ENCODE measurements at places on chromosomes 7 and 10.

DNA sequence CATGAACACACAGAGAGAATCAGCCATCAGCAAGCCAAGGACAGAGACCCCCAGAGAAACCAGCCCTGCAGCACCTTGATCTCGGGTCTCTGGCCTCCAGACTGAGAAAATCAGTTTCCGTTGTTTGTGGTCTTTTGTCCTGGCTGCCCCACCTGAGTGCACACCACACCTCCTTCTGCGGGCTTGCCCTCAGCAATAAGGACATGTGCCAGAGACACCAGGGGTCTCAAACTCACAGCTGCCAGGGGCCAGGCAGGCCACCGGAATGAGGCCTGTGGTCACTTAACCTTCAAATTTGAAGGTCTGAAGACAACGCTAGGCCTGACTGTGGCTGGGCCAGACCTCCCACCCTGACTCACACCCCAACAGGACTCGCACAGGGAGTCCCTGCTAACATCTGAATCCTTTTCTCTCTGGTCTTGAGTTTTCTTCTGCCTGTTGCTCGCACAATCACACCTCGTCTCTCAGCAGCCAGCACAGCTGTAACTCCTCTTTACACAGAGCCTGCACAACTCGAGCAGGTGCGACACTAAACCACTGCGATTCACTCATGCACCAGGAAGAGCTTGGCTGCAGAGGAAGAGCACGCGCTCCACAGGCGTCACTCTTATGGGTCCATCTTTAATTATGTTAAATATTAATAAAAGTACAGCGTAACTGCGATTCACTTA, 86.2 kb downstream of the CHST15 start:
- no peak for DNase-seq

DNA sequence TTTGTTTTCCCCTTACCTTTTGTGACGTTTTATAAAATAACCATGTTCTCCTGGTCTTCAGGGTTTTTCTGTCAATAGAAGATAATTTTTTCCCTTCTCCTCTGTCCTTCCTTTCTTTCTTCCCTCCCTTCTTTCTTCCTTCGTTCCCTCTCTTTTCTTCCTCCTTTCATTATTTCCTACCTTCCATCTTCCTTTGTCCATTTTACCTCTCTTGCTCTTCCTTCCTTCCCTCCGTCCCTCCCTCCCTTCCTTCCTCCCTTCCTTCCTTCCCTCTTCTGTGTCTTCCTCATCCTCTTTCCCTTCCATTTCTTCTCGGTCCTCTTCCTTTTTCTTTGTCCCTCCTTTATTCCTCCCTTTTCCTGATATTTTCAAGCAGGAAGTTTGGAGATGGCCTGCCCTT, 128.2 kb downstream of the TEX36 start:
- DNase-seq = no peak

DNA sequence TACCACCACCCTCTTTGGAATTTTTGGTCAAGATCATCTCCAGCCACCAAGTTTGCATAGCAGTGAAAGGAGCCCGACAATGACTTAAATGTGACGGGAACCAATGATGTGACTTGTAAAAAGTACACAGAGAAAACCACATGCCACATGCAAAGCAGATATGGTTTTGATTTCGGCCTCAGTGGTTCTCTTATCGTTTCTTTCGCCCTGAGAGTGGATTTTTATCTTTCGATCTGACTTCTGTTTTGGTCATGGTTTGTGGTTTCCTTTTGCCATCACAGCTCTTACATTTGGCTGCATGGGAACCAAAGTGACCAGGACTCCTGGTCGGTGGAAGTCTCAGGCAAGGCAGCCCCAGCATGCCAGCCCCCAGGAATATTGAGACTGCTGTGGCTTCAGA, 31.5 kb downstream of the TCF7L2 start:
- DNase-seq = no peak

DNA sequence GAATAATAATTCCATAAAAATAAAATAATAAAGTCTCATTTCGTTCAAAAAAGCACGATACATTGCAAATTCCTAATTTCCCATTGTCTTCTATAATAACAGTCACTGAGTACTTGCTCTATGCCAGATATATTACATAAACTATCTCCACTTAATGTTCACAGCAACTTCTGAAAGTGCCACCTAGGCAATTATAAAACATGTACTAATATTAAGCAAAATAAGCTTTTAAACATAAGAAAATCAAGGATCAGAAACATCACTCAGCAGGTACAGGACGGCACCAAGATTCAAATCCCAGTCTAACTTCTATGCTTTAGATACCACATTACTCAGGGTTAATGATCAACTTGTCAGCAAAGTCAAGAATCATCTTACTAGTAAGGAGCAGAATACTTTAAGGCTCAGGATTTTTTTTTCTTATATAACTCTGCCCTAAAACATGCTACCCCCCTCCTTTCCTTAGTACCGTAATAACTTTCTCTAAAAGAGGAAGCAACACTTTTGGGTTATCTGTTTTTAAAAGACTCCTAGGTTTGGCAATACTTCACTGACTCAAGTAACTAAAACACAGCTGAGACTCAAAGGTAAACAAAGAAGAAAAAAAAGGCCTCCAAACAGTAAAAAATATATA, 51.3 kb downstream of the USP6NL start:
- DNase-seq = no peak

GRCh38 chr10:28594406-28594805, 61.5 kb downstream of the WAC start:
- peak; percentile 13 for DNase-seq

GRCh38 chr7:105840981-105841749, 35.2 kb downstream of the ATXN7L1 start:
- no peak for DNase-seq

GRCh38 chr7:80334196-80334595, 177.7 kb downstream of the GNAT3 start:
- DNase-seq = no peak

GRCh38 chr7:106178593-106179134, 66.6 kb upstream of the SYPL1 start:
- no peak for DNase-seq
